ENCODE measurements at places on chromosomes 12 and 14. TPM values are rescaled to one million over a fixed set of nuclear protein-coding genes. Genes with fewer than 3 reads are reported as not detected.

The LBHD2 gene
- not detected for total RNA-seq

The MYG1 gene
- total RNA-seq = 77.9 TPM

The CIT gene
- 61.7 TPM for total RNA-seq

The KCNK10 gene
- not detected for total RNA-seq

The KLHL33 gene
- 0.12 TPM for total RNA-seq

The PDE6H gene
- total RNA-seq = not detected

The MYH6 gene
- total RNA-seq = not detected

The SPATA7 gene
- 4.5 TPM for total RNA-seq

The NOVA1 gene
- total RNA-seq = not detected

The AHNAK2 gene
- total RNA-seq = 0.02 TPM

Data from activated CD4-positive, alpha-beta memory T cell treated with anti-CD3 and anti-CD28 coated beads for 36 hours (primary cell).